Iris pigment epithelial cell (primary cell): ENCODE measurements at places on chromosomes 11 and 22.
A peak's percentile ranks its signal among the peaks of the same experiment; 100 is the strongest.

DNA sequence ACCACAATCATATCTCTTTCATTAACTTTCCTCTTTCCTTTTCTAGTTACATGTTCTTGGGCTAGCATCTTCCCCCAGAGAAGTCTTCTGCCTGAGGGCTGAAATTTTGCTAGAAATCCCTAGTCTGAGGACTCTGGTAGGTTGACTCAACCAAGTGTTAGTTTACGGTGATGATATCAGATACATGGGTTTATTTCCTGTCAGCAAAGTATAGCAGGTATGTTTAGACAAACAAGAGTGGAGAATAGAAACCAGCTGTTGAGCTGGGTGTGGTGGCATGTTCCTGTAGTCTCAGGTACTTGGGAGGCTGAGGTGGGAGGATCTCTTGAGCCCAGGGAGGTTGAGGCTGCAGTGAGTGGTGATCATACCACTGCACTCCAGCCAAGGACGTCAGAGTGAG is 11.2 kb downstream of the FOLR1 start:
- DNase-seq = no peak

DNA sequence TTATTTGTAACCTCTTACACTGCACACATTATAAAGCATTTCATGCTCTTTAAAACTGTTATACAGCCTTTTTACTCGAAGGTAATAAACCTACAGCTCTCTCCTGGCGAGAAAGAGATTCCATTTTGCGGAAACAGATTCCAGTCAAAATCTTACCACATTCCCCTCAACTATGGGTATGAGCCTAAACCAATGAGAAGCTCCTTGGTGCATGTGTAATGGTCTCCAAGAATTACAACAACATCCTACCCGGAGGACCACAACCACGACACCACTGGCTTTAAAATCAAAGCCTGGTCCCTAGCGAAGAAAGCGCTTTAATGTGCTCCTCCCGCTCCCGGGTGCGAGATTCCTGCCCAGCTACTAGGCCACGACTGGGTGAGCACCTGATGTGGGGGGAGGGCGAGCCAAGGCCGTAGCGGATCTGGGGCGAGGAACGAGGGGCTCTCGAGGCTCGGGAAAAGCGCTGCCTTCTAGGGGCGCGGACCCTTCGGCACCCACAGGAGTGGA is 821 bp downstream of the CELF1 start:
- DNase-seq = peak; percentile 69

GRCh38 chr11:133929401-133930052 is 27.2 kb downstream of the IGSF9B start:
- no peak for DNase-seq

- DNase-seq = peak; percentile 97
Measured at GRCh38 chr11:66694732-66695207, 17.1 kb upstream of the RBM4B start.

- peak; percentile 65 for DNase-seq
Measured at GRCh38 chr22:22748297-22748743, 103.9 kb downstream of the GGTLC2 start.
